SHP77 (cell line): ENCODE measurements at places on chromosomes 2 and 18.

DNA sequence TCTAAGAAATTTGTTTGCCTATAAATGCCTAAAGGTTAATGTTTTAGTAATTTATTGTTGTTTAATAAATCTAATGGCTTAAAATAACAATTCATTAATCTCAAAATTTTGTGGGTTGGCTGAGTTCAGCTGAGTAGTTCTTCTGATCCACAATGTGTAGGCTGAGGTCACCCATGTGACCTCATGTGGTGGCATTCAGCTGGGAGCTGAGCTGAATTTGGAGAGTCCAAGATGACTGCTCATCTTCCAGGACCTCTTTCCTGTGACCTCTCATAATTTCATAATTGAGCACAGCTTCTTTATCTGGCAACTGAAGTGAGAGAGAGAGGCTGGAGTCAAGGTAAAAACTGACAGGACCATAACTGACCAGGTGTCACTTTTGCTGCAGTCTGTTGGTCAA is 132.4 kb downstream of the TXNL1 start:
- DNase-seq = no peak

GRCh38 chr2:142989273-142990204 is 112.1 kb downstream of the KYNU start:
- DNase-seq = no peak

DNA sequence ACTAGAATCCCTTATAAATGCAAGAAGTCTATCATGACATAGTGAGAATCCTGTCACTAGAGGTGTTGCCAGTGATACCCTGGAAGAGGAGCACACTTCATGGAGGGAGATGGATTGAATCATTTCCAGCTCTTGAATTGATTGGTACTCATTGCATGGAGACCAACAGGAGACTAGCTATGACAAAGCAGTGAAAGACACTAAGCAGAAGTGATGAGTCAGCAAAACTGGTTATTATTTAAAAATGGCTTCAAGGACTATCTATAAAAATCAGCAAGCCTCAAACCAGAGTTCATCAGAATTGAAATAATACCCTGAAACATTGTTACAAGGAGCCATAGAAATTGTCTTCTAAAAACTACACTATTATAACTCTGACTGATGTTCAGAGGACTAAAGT is 200.3 kb downstream of the PDE11A start:
- DNase-seq = no peak

DNA sequence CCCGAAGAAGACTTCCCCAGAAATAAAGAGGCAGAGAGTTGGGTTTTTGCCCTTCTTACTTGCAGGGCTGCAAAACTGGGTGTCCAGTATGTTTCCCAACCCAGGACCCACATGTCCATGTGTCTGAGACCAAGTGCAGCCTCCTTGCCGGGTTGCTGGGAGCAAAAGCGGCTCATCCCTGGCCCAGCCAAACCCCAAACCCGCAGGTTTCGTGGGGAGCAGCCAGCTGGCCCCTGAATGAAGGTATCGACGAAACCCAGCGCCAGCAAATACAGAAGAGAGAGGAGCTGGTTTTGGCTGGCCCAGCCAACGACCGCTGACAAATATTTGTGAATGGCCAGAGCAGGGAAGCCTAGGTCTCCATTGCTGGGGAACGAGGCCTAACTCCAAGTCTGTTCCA is 197.1 kb downstream of the SMAD7 start:
- no peak for DNase-seq

DNA sequence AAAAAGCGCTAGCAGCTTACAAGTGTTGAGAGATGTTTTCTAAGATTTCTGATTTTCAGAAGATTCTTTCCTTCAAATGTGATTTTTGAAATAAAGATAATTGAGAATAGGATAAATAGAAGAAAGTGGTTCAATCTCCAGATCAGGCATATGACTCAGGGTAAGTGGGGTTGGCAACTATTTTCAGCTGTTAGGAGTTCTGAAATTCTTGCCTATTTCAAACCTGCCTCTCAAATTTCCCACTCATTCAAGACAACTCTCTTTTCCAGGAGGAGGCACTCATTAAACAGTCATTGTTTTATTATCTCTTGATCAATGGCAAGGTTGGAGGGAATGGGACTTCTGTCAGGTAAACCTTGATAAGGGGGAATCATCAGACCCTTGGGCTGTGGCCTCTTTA is 138.9 kb downstream of the HNMT start:
- no peak for DNase-seq

DNA sequence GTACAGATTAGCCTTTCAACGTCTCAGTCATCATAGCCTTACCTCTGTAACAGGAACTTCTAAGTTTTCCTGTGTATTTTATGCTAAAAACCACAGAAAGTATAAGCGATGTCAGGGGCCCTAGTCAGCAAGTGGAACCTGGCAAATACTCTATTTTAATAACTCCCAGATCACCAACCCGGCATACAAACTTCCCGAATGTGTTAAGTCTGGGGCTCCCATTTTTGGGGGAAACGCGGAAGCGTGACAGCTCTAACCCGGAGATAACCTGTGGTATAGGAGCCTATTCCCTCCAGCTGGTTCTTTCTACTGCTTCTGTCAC is 574 bp downstream of the NIFK start:
- DNase-seq = no peak

GRCh38 chr2:11133238-11133935 is 21.9 kb upstream of the SLC66A3 start:
- no peak for DNase-seq

- no peak for DNase-seq
These were observed 402.0 kb downstream of the ALK start for GRCh38 chr2:29519338-29519925.

- no peak for DNase-seq
These were observed 99.8 kb upstream of the KCNH7 start for GRCh38 chr2:162938387-162938786.

DNA sequence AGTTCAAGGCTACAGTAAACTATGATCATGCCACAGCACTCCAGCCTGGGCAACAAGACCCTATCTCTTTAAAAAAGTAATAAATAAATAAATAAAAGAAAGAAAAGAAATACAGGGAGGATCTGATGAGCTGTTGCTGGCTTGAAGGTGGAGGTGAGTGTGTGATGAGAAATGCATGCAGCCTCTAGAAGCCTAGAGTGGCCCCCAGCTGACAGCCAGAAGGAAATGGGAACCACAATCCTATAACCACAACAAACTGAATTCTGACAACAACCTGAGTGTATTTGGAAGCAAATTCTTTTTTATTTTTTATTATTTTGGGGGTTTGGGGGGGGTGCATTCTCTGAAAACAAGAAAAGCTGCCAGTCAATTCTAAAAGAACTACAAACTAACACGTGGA is 14.6 kb downstream of the NOL10 start:
- DNase-seq = no peak

GRCh38 chr2:70619167-70619566 is 65.5 kb upstream of the TGFA start:
- no peak for DNase-seq
